Suppressor macrophage treated with lipopolysaccharide for 1 hour (primary cell): ENCODE measurements at places on chromosomes 6 and 20.

DNA sequence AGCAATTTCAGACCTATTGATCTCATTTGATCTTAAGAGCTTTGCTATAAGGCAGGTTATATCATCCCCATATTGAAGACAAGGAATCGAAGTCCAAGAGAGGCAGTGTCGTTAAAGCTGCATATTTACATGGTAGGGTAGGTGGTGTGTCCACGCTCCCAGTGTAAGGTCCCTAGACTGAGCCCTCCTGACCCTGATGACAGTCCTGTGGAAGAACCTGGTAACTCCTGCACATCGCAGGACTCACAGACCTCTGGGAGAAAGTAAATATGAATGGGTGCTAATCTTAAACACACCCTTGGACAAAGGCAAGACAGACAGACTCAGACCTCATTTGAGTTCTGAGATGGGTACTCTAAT lies 602 bp upstream of the HLA-DPB1 start:
- DNase-seq: no peak

DNA sequence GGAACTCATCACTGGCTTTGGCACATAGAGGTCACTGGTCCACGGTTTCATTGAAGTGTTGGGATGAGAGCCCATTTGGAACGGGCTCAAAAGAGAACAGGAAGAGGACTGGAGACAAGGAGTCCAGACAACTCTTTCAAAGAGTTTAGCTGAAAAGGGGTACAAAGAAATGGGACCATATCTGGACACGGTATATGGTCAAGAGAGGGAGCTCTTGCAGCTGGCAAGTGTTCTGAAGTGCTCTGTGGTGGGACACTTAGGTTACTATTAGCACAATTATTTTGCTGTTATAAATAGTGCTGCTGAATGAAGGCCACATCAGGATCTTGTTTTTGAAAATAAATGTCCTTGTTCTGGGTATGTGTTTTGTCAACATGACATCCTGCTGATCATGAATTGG lies 4.6 kb downstream of the SGK2 start:
- no peak for DNase-seq

- no peak for DNase-seq
Observed at GRCh38 chr6:12815884-12816600, 99.5 kb downstream of the PHACTR1 start.

- DNase-seq: no peak
Observed at GRCh38 chr20:57655809-57656155, 35.6 kb upstream of the ZBP1 start.

DNA sequence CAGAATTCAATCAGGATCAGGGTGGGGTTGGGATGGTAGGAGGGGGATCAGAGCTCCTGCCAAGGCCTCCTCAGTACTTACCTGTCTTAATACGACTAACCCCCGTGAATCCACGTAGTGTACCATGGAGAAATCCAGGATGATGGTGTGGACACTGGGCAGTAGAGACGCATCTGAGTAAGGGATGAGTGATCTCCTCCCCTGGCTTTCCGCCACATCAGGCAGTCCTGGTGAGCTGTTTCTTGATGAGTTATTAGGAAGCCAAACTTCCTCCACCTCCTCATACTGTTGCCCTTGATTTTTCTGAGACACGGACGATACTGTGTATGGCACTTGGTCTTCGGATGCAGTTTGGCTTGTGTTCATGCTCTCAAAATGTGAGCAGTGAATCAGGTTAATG lies 34.2 kb upstream of the SRPK1 start:
- DNase-seq: no peak

- DNase-seq: no peak
Observed at GRCh38 chr20:47349365-47350180, 6.9 kb downstream of the ZMYND8 start.

GRCh38 chr20:56630086-56630493 lies 984 bp downstream of the TFAP2C start:
- DNase-seq: peak; percentile 76

DNA sequence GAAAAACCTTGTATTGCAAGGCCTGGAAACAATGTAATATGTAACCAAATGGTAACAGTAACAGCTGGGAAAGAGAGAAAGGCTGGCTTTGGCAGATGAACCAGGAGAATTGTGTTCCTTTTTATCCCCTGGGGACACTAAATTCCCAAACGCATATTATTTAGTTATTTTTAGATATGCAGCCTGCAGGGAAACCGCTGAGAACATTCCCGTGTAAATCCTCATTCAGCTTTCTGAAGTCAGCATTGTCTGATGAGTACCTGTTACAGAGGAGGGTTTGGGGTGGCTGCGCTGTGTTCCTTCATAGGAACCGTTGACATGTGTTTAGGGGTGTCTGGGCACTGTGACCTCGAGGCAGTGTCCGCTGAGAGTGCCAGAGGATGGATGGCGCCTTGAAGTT lies 101.3 kb downstream of the SMOC2 start:
- DNase-seq: no peak

DNA sequence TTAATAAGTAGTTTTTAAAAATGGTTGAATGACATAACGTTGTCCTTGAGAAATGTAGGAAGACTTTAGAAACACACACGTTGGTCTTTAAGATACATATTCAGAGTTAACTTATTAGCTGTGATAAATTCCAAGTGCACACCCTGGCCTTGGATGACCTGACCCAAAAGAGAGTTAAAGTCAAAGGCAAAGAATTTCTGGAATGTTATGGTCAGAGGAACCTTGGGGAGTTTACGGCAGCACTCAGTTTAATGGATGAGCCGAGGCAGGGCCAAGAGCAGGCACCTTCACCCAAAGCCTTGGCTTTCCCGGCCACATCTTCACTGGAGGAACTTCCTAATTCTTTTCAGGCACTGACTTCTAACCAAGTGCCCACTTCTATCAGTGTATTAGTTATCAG lies 200.5 kb downstream of the SMOC2 start:
- no peak for DNase-seq

DNA sequence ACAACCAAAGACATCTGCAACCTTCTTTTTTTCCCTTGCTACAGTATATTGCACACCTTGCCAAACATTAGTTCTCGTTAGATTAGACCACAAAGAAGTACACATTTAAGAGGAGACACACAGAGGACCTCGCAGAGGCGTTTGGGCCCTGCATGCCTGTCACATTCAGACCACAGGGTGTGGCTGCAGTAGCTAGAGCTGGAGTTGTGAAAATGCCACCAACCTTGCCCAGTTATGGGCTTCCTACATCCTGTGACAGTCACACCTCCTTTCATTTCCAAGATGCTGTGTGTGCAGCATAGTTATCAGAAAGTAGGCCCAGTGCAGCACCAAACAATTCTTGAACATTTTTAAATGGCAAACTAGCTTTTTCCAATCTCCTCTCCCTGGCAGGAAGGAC lies 2.4 kb downstream of the SYNE1 start:
- no peak for DNase-seq

DNA sequence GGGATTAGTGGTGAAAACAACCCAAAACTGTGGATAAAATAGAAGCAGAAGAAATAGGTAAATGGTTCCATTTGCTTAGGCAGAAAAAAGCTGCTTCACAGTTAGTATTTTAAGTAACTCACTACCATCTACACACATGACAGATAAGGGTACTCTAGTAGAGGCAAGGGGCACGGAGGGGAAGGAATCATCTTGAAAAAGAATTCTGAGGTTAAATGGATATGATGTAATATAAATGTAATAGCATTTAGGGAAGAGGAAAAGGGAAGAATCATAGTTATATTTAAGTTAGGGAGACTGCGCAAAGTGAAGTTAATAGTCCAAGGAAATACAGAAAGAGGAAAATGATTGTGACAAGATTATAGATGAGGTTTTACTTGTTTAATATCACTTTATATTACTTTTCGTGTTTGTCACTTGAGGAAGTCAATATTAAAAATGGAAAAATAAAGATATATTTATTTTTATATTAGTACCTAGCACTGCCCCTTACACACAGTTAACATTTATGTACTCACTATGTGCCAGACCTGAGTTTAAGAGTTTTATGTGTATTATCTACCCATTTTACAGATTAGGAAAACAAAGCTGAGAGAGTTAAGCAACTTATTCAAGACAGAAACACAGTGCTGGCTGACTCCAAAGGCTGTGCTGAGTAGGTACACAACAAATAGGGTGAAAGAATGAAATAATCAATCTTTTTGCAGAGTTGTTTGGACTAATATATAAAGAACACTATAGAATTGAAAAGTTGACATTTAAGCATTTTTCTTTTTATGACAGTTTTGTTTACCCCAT lies 128.1 kb downstream of the REV3L start:
- peak; percentile 64 for DNase-seq

GRCh38 chr6:123519189-123519505 lies 117.6 kb downstream of the TRDN start:
- DNase-seq: no peak

DNA sequence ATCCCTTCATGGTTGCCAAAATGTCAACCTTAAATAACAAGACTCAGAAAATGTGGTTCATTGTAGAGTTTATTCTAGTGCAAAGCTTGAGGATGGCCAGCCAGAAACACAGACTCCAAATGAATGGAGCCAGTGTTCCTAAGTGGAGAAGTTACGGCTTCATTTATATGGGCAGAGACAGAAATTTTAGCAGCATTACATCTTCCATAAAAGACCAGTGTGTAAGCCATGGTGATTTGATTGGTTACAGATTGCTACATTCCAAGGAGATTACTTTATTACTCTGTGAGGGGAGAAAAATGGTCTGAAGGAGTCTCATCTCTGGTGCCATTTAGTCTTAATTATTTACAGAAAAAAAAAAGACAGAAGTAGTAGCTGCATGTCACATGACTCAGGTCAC lies 97.8 kb downstream of the OTOR start:
- DNase-seq: no peak

DNA sequence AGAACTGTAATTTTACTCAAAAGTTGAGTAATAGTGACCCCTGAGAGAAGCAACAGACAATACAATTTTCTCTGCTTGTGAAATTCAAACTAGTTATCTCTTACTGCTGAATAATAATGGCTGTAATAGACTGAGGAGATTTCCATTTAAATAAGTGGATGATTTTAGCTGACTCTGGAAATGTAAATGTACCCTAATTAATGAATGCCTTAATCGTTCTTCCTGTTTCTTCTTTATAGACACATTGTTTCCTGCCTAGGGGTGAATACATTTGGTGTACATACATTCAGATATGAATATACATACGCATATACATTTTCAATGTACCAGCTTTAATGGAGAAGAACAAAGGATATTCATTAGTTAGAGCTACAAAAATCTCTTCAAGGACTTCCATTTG lies 611.9 kb downstream of the TFAP2B start:
- no peak for DNase-seq
